Activated naive CD4-positive, alpha-beta T cell treated with anti-CD3 and anti-CD28 coated beads, Interleukin-2, amount 50 U/mL, for 72 hours (primary cell): ENCODE measurements at places on chromosomes 2 and 18.

DNA sequence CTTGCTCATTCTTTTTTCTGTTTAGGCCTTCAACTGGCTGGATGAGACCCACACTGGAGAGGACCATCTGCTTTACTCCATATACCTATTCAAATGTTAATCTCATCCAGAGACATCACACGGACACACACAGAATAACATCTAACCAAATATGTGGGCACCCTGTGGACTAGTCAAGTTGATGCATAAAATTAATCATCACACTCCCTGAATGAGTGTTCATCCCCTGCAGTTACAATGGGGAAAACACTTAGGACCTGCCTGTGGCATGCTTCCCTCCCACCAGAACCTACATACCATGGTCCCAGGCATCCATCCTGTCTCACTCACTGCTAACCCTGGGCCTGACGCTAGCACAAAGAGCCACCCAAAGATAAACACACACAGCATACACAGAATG is 112.8 kb upstream of the TEX51 start:
- no peak for DNase-seq

- no peak for DNase-seq
Measured at GRCh38 chr2:156323754-156324153, 8.8 kb downstream of the NR4A2 start.

- no peak for DNase-seq
Measured at GRCh38 chr18:47141289-47141688, 9.0 kb downstream of the HDHD2 start.

DNA sequence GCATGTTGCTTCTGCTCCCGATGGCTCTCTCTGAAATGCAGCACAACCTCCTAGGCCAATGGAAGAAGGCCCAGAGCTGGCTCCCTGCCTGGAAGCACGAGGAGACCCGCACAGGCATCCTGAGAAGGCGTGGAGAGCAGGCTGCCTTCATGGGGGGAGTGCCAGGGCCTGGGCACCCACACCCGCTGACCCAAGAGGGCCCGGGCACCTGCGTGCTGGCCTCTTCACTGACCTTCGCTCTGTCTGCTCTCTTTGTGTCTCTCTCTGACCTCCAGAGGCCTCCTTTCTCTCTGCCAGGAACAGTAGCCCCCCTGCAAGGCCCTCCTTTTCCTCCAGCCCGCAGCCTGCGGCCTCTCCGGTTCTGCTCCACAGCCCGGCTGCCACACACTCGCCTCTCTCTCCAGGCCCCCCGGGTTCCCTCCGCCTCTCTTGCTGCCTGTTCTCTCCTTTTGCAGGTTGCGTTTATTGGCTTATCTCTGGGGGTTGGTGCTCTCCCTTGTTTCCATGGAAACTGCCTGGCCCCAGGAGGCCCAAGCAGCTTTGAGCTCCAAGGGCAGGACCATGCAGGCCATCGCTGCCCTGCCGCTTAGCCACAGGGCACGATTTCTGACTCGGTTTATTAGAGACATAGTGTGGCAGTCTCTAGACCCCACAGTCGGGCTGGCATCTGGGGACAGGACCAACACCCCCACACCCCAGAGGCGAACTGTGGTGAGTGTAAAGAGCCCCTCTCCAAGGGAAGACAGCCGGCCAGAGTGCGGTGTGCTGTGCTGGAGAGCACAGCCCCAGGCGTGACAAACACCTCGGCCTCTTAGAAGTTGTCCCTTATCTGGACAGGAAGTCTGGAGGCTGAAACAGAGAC is 1.7 kb downstream of the MZT2B start:
- no peak for DNase-seq

DNA sequence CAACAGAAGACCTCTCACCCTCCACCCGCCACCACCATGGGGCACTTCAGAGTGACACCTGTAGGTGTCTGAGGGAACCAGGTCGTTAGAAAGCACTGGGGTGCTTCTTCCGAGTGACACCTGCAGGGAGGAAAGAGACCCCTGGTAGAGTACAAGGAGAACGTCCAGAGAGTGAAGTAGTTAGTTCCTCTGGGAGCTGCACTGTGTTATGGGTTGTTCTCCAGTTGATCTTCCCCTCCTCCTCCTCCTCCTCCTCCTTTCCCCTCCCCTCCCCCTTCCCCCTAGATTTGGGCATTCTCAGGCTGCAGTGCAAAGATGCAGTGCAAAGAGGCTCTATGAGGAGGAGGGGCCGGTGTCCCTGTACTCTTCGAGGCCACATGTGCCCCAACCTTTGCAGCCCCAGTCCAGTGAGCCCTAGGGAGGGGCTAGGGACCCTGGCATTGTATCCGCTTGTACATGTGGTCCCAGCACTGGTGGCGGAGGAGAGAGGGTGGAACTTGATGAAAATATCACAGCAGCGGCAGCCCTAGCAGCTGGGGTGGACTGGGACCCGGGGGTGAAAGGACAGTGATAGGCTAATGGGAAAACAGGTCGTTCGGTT is 850 bp downstream of the DNAJB2 start:
- no peak for DNase-seq

- no peak for DNase-seq
Measured at GRCh38 chr2:34806396-34806795, 1207.3 kb upstream of the FAM98A start.

GRCh38 chr2:161576421-161576820 is 47.8 kb upstream of the SLC4A10 start:
- no peak for DNase-seq

- no peak for DNase-seq
Measured at GRCh38 chr2:62806231-62806630, 100.7 kb downstream of the EHBP1 start.

- DNase-seq, result no peak
Measured at GRCh38 chr2:36702781-36703180, 6.3 kb downstream of the VIT start.

DNA sequence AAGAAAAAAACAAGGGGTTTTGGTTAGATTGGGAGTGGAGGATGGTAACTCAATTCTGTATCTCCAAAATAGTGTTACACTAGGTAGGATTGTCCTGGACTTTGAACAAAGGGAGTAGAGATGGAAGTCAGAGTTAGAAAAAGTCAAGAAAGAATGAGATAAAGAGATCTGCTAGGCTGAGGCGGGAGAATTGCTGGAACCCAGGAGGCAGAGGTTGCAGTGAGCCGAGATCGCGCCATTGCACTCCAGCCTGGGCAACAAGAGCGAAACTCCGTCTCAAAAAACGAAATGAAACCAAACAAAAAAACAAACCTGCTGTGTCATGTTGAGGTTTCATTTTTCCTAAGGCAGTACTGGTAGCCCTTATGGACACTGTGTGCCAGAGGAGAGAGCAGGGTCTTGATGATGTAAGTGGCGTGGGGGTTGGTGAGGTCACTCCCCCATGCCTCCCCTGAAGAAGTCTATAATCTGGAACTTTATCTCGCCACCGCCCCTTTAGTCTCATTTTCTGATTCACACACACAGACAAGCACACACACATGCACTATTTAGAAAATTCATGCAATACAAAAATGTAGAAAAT is 10.5 kb downstream of the DRC1 start:
- no peak for DNase-seq

DNA sequence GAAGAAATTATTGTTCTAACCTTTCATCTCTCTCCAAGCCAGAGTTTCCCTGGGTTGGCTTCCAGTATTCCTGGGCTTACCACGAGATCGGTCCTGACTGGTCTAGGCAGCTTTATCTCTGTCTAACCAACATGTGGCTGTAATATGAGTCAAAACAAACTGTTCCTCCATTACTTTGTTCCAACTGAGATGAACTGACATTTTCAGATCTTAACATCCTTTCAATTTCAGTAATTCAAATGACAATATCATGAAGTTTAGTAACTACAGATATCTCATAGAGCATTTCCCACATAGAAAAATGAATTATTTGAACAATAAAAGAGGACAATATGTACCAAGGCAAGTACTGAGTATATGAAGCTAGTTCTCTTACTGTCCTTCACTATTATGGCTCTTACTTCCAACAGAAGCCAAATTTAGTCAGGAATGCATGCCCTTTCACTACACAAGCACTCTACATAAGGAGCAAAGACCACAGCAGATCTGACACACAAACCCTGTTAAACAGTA is 15.5 kb downstream of the SLC25A12 start:
- DNase-seq, result no peak

GRCh38 chr2:30148850-30149249 is 2.0 kb downstream of the YPEL5 start:
- DNase-seq, result no peak
